ENCODE measurements at places on chromosomes 13 and 19.

DNA sequence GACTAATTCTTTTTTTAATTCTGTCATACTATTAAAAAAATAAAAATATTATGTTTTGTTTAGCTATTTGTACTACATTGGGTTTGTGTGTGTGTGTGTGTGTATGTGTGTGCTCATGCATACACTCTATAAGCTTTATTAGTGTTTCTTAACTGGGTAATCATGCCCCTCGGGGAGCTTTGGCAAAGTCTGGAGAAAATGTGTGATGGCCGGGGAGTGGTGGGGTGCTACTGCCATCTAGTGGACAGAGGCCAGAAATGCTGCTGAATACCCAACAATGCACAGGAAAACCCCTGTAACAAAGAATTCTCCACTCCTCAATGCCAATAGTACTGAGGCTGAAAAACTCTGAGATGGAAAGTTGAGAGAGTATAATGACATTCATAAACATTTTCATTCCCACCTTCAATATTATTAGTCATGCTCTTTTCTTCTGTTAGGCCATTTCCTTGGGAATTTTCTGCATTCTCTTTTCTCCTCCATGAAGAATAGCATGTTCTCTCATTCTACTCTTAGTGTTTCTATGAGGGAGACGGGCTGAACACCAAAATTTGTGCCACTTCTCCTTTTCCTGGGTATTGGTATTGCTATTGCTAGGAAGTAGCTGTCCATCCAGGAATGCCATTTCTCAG is 157.3 kb downstream of the DNAJC3 start:
- peak; percentile 75 for DNase-seq

GRCh38 chr13:77448689-77449088 is 86.8 kb upstream of the SCEL start:
- DNase-seq: peak; percentile 82

DNA sequence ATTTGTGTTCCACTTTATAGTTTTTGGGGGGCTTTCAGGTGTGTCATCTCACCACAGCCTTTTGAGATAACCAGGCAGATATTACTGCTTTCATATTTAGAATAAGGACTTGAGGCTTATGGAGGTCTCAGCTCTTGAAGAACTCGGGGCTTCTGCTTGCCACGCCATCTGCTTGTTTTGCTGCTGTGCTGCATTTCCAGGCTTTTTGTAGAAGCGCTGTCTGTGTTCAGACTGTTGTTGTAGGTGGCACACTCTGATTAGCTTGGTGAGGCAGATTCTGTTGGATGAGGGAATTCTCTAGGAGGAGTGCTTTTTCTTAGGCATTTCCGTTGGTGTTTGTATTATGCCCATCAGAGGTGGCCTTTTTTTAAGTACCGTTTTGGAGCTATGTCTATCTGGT is 57.2 kb downstream of the WASF3 start:
- DNase-seq: no peak

- DNase-seq: no peak
Measured at GRCh38 chr13:20633802-20634201, 66.8 kb downstream of the IFT88 start.

GRCh38 chr19:49340069-49340864 is 5.1 kb downstream of the CD37 start:
- no peak for DNase-seq

- DNase-seq: peak; percentile 79
Measured at GRCh38 chr19:18469069-18469846, 31.3 kb upstream of the ISYNA1 start.

- no peak for DNase-seq
Measured at GRCh38 chr13:74571811-74572210, 437.6 kb upstream of the KLF12 start.

- DNase-seq: peak; percentile 65
Measured at GRCh38 chr13:97257800-97258799, 36.0 kb downstream of the MBNL2 start.

- no peak for DNase-seq
Measured at GRCh38 chr13:23504180-23504579, 66.0 kb upstream of the TNFRSF19 start.

DNA sequence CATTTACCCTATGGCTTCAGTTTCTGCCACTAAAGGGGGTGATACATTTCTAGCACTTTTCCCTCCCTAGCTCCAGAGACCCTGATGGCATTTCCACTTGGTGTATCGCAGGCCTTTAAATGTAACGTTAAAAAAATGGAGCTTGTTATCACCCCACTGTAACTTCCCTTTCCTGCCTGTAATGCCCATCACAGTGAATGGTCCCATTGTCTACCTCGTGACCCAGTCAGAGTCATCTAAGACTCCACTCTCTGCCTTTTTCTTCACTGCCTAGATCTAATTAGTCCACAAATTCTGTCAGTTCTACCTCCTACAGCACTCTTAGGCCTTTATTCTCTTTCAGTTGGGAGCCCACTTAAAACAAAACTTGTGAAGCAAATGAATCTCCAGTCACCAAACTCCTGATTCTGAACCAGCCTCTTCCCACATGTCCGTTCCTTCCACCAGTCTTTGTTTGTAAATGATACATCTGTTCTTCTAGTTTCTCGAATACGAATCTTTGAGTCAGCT is 64.8 kb downstream of the NHLRC3 start:
- no peak for DNase-seq

GRCh38 chr13:35961461-35962220 is 169.5 kb downstream of the DCLK1 start:
- no peak for DNase-seq

All from suppressor macrophage (primary cell).